A549 (cell line): ENCODE measurements at places on chromosomes 4 and X. TPM values are rescaled to one million over a fixed set of nuclear protein-coding genes. Genes with fewer than 3 reads are reported as not detected.
A peak's percentile ranks its signal among the peaks of the same experiment; 100 is the strongest.

The POU3F4 gene
- polyA plus RNA-seq, result not detected in 3 replicates

The GYPE gene
- polyA plus RNA-seq, result not detected in 3 replicates

The SLC4A4 gene
- 1.7 to 1.8 TPM (median 1.7 TPM) in 3 replicates for polyA plus RNA-seq

The MAGEB2 gene
- polyA plus RNA-seq, result not detected in 3 replicates

The CT45A5 gene
- not detected in 3 replicates for polyA plus RNA-seq

The SULT1B1 gene
- 0.01 TPM in 2 of 3 replicates, not detected in the other for polyA plus RNA-seq

The LPAR4 gene
- polyA plus RNA-seq, result not detected in 3 replicates

The SMR3B gene
- not detected in 3 replicates for polyA plus RNA-seq

The OTC gene
- polyA plus RNA-seq, result not detected in 3 replicates

The FGF2 gene
- polyA plus RNA-seq, result 32.4 to 35.1 TPM (median 32.9 TPM) in 3 replicates

The STATH gene
- not detected in 3 replicates for polyA plus RNA-seq

The TCEAL5 gene
- not detected in 3 replicates for polyA plus RNA-seq

The RGN gene
- polyA plus RNA-seq, result 0.28 TPM in 1 of 3 replicates, not detected in the others

The CLNK gene
- not detected in 3 replicates for polyA plus RNA-seq

The BEX1 gene
- not detected in 3 replicates for polyA plus RNA-seq

GRCh38 chr4:137707102-137707620, 174.9 kb upstream of the PCDH18 start:
- no peak for DNase-seq

DNA sequence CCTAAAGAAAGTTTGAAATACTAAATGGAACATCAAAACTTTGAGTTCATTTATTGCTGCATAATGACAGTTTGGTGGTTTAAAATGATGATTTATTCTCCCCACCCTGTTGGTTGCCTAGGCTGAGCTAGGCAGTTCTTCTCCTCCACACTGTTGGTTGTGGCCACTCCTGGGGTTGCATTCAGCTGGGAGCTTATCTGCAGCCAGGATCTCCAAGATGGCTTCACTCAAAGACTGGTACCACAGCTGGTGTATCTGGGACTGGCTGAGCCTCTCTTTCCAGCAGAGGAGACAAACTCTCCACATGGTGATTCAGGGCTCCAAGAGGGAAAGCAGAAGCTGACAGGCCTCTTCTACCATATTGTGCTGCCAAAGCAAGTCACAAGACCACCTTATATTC, 33.1 kb downstream of the MSL3 start:
- DNase-seq, result no peak

DNA sequence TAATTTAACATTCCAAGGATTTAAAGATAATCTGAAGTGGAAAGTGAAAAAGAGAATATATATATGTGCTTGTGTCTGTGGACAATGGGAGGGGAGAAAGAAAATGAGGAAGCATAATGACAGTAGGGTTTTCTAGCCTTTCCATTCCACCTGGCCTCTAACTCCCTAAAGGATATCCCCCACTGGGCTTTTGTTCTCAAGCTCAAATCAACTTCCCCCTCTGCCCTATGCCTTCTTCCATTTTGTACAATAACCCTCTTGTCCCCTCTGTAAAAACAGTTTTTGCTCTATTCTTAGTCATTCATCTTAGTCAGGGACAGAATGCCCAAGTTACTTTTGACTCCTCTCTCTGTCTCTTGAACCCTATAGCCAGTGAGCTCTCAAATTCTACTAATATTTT, 23.6 kb downstream of the ANTXR2 start:
- DNase-seq, result no peak

- DNase-seq, result no peak
These were observed 144.3 kb upstream of the STX18 start for GRCh38 chr4:4685810-4686795.

GRCh38 chr4:78310740-78311115, 240.8 kb upstream of the ANXA3 start:
- no peak for DNase-seq

- DNase-seq, result no peak
These were observed 88.7 kb upstream of the HPF1 start for GRCh38 chr4:169846396-169846795.

GRCh38 chrX:154096140-154097002, 1.1 kb downstream of the MECP2 start:
- DNase-seq, result no peak

DNA sequence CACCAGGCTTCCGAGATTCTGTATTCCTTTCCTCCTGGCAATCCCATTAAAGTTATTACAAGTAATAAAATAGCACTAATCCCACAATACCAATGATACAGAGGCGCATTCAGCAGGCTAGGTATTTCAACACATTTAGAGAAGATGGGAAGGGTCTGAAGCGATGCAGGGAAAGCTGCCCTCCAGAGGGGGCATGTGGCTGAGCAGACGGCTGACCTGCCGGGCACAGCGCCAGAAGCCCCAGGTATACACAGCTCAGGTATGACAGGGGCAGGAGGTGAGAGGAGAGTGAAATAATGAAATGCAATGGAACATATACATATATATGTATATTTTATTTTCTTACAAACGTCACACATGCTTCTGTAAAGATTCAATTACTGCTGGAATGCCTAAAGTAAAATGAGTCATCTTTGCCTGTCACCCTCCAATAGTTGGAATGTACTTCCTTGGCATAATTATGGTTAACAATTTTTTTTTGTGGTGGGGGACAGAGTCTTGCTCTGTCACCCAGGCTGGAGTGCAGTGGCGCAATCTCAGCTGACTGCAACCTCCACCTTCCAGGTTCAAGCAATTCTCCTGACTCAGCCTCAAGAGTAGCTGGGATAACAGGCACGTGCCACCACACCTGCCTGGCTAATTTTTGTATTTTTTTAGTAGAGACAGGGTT, 21.3 kb upstream of the CDKN2AIP start:
- DNase-seq, result no peak

GRCh38 chrX:70129816-70130215, 3.4 kb upstream of the IGBP1 start:
- DNase-seq, result no peak

DNA sequence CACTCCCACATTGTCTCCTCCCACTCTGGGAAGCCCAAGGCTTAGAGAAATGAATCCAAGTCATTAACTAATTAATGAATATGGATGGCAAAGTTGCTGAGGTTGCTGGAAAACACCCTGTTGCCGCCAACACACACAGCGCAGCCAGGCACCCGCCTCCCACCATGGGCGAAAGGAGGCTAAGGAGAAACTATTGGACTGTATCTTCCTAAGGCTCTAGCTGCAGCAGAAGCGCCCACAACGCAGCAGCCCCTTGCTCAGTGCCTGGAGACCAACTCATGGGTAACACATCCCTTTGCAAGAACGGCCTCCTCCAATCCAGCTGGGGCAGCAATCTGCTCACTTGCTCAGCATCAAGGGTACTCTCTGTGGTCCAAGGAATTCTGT, 34.2 kb downstream of the TSC22D3 start:
- DNase-seq, result no peak

DNA sequence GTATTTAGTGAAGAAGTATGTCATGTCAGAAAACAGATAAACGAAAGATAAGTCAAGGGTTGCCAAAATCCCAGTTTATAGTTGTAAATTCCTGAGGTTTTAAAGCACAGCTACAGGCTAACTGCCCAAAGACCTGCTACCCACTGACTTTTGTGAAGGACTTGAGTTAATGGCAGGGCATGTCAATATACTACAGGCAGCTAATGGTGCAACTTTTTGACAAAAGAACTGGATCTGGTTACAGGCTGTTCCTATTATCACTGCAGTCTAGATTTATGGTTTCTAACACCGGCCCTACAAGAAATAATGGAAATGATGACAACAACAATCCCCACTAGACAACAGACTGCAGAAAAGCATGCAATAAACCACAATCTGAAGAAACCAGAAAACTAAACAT, 6.4 kb downstream of the SCML2 start:
- no peak for DNase-seq

- no peak for DNase-seq
These were observed 199.4 kb downstream of the PRDM5 start for GRCh38 chr4:120723105-120723504.

DNA sequence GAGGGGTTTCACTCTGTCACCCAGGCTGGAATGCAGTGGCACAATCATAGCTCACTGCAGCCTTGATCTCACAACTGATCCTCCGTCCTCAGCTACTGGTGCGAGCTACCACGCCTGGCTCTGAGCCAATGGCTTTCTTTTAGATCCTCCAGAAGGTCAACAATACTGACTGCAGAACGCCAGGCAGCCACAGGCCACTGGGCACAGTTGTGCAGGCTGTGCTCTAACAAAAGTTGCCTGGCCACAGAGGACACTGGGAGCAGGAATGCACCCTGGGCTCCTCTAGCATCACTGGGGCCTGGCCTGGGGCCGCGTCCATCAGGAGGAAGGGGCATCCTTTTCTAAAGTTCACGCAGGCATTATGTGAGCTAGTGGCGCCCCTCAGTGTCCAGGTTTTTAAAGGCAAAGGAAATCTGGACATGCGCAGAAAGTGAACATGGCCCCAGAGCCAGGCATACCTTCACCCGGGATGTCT, 14.9 kb upstream of the PORCN start:
- no peak for DNase-seq

DNA sequence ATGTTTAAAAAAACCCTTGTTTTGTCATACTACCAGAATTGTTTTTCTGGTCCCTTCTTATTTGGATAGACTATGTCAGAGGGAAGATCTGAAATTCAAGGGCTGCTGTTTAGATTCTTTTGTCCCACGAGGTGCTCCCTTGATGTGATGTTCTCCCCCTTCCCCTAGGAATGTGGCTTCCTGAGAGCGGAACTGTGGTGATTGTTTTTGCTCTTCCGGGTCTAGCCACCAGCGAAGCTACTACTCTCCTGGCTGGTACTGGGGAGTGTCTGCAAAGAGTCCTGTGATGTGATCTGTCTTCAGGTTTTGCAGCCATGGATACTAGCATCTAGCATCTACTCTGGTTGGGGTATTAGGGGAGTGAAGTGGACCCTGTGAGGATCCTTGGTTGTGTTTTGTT, 271.1 kb downstream of the DCAF12L2 start:
- DNase-seq, result no peak

- DNase-seq, result no peak
These were observed 911.5 kb downstream of the GLUD2 start for GRCh38 chrX:121958886-121959285.

GRCh38 chr4:129578336-129578735, 482.4 kb downstream of the C4orf33 start:
- no peak for DNase-seq

GRCh38 chrX:130560544-130560943, 158.8 kb downstream of the RBMX2 start:
- no peak for DNase-seq

DNA sequence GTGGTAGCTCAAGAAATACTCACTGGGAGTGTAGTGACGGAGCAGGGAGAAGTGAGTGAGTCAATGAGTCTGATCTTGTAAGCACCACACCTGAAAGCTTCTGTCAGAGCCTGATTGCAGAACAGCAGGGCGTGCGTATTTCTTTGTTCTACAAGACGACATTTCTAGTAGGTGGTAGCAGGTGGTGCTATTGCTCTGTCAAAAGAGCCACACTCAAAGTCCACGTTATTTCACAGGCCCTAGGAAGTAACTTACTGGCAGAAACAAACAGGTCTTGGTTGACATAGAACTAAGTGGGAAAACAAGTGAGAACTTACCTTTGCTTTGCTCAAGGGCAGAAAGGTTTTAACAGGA, 46.4 kb upstream of the SPRY1 start:
- DNase-seq, result peak; percentile 44

DNA sequence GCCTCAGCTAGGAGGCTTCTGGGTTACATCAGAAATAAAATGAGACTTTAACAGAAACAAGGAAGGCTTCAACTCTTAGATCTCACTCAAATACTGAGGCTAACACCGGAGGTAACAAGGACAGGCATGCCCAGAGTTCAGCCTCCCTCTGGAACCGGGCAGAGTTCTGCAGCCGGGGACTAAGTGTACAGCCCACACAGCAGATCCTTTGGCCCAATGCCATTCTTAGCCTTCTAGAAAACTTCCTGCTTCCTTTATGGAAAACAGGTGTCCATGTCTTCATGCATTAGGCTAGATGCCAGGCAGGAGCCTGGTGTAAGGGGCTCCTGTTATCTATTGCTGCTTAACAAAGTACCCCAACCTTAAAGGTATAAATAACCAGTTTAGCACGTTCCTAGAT, 369.7 kb downstream of the BCOR start:
- no peak for DNase-seq

- no peak for DNase-seq
These were observed 7.6 kb upstream of the SRD5A3 start for GRCh38 chr4:55338486-55338885.

GRCh38 chr4:15376594-15376993, 51.2 kb upstream of the C1QTNF7 start:
- peak; percentile 5 for DNase-seq

GRCh38 chr4:140789759-140790158, 33.6 kb upstream of the TBC1D9 start:
- DNase-seq, result no peak

GRCh38 chr4:124478470-124478869, 234.1 kb downstream of the ANKRD50 start:
- DNase-seq, result no peak

GRCh38 chrX:37896511-37896890, 49.1 kb upstream of the DYNLT3 start:
- no peak for DNase-seq

DNA sequence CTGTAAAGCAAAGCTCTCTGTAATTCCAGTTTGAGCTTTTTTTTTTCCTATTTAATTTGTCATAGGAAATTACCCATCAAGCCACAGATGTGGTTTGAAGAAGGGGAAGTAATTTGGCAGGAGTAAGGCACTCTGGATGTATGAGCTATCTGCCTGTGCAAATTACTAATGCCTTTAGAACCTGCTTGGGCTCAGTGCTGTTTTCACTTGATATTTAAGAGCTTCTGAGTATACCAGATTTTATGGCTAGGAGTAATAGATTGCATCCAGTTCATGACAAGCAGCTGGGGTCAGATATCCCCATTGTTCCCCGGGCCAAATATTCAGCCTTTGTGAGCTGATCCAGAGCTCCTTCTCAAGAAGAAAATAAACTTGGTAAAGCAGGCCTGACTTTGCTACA, 89.1 kb downstream of the DCAF8L2 start:
- no peak for DNase-seq

DNA sequence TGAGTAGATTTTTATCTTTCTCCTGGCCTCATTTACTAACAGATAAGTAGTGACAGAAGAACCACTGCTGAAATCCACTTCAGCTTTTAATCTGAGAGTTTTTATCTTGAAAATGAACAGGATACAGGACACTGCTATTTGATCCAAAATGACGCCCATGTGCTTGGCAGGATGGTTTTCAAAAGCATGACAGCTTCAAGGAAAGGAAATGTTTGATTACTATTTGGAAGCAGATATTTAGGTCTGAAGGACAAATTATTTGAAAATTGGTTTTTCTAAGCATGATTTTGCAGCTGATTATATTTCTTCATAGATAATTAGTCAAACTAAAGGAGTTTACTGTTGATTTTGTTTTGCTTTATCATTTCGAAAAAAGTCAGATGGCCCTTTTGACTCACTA, 11.1 kb downstream of the PACRGL start:
- no peak for DNase-seq

- DNase-seq, result no peak
These were observed 973.0 kb upstream of the SLIT2 start for GRCh38 chr4:19278665-19279064.
